ENCODE measurements at places on chromosomes 1 and 21.

DNA sequence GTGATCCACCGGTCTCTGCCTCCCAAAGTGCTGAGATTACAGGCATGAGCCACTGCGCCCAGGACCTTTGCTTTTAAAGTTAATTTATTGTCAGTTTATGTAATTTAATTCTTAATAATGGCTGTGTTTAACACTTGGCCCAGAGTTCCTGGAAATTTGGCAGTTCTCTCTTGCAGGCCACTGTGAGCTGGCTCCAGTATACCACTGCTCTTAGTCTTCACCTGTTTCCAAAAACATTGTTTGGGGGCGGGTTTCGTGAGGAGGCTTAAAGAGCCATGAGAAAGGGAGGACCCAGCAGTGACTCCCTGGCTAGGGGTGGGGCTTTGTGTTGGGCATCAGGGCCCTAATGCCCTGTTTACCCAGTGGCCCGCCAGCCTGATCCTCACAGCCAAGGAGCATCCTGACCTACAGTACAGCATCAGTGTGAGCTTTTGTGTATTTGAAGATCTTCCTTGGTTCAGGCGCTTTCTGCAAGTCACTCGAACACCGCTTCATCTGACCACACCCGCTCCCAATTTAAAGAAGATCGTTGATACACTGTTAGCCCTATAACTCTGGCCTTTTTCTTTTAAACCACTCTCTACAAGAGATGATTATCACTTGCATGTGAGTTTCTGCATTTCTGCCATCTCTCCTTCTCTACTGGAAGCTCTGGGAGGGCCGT is 12.0 kb upstream of the BGLAP start:
- no peak for DNase-seq

DNA sequence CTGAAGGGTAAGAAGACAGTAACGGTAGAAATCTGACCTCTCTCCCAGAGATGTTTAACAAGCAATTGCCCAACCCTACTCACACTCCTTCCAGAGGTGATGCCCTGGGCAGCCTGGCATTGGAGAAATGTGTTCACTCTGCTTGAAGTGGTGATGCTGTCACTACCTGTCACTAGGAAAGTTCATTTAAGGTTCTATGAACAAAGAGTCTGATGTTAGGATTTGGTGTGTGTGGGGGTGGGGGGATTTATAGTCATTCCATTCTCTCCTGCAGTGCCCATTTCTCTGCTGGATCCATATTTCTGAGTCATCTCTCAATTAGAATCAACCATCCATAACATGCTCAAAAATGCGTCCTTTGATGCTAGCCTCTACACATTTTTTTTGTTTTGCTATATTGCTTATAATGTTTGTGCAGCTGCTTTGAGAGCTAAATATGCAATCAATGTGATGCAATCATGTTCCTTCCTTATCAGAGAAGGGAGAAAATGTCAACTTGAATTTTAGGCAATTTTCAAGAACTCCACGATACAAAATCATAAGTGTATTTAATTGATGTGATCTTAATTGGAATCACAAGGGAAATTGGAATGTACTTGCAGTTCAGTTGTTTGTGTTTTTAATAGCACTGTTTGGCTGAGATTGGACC is 173.9 kb downstream of the DUSP10 start:
- DNase-seq, result no peak

DNA sequence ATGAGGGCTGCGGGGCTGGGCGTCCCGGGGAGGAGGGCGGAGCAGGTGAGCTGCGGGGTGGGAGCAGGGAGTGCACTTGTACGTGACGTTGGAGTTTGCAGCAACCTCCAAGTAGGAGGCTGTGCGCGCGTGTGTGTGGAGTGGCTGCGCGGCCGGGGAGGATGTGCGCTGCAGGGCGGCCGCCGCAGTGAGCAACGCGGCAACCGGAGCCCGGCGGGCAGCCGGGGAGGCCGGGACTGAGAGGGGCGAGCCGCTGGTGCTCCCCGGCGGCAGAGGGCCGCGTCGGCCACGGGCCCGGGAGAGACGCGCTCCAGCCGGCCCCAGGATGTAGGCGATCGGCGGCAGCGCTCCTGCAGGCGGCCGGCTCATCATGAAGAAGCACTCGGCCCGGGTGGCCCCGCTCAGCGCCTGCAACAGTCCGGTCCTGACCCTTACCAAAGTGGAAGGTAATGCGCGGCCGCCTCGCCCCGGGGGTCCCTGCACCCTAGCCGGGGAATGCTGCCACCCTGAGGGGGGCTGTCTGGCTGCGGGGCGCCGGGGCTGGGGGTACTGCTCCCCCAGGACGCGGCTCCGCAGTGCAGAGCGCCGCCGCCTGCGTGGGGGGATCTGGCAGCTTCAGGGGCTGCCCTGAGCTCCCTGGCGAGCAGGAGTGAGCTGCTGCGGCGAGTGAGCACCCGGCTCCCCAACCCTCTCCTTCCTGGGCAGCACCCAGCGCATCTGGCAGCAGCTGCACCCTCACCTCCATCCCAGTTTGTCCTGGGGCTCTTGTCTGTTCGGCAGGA is 158.9 kb upstream of the COA6 start:
- peak; percentile 25 for DNase-seq

DNA sequence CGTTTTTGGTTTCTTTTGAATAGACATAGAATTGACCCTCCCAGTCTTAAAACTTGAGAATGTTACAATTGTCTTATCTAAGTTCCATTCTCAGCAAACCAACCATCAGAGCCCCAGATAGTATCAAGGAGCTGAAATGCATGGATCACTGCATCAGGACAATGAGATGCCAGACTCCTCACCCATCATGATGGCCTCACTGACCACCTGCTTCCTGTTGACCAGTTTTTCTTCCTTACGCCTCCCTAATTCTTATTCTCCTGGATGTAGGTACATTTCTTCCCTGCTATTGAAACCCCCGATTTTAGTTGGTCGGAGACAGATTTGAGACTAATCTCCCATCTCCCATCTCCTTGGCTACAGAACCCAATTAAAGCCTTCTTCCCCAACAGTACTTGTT is 17.7 kb downstream of the MATN1 start:
- no peak for DNase-seq

DNA sequence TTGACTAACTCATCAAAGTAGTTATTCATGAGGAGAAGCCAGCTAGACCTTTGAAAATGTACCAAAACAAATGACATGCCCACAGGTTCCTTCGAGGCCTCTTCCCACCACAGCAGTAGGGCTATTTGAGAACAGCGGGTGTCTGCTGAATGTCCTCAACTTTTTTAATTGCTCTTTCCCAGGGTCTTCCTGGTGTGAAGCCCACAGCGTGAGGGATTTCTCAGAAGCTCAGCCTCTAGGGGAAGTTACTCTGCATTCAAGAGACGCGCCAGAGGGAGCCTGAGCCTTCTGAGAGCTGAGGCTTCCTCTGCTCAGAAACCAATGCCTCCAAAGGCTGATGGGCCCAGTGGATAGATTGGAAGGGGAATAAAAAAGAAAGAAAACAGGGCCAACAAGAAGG is 153.6 kb downstream of the OLFM3 start:
- no peak for DNase-seq

DNA sequence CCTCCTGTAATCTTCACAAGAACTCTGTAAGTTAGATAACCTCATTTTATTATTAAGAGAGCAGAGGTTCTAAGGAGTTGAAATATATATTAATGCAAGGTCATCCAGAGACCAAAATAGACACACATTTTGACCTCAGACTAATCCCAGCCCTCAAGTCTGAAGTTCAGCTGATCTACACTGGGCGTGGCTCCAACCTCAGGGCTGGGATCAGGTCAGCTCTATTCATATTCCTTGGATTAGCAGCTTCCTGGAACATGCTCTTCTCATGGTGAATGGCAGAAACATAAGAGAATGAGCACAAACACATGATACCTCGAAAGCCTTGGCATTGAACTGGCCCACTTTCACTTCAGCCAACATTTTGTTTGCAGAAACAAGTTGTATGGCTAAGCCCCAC is 200.8 kb upstream of the ST6GALNAC5 start:
- no peak for DNase-seq

DNA sequence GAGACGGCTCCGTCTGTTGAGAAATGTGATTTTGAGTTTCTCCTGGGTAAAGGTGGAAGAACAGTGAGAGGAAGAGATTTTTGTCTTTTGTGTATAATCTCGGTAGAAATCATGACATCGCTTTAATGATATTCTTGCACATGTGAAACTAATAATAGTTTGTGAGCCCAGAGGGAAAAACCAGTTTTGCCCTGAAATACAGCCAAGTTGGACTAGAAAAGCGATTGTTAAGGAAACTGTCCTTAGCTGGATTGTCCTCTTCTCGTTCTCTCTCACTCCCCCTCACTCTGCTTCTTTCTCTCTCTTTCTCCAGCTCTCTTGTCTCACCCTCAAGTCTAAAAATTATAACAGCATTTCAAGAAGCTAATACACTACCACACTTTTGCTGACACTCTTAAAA is 17.1 kb downstream of the KCNJ6 start:
- DNase-seq, result no peak

GRCh38 chr1:233459470-233459945 is 132.0 kb downstream of the MAP3K21 start:
- DNase-seq, result no peak

- no peak for DNase-seq
Observed at GRCh38 chr1:15760520-15761211, 2.1 kb downstream of the FBLIM1 start.
